ENCODE measurements at places on chromosomes 4 and X.

- DNase-seq: no peak
These were observed 665 bp downstream of the TRPC5OS start for GRCh38 chrX:111876646-111877045.

GRCh38 chr4:1336088-1336491, 10.9 kb upstream of the UVSSA start:
- no peak for DNase-seq

- DNase-seq: no peak
These were observed 114.4 kb downstream of the MSN start for GRCh38 chrX:65781845-65782244.

DNA sequence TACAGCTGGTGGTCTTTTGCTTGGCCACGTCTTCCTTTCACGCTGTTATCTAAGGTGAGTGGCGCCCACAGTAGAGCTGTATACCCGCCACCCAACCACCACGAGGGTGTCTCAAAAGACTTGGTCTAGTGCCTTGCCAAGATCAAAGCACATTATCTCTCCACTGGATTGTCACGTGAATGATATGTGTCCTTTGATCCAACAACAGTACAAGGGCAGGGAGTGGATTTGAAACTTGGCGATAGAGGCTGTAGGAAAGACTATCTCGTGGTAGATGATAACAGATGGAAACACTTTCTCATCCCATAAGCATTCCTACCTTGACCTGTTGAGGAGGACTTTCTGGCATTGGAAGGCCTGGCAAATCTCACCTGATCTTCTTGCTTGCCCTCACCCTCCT, 37.7 kb upstream of the BCLAF3 start:
- no peak for DNase-seq

DNA sequence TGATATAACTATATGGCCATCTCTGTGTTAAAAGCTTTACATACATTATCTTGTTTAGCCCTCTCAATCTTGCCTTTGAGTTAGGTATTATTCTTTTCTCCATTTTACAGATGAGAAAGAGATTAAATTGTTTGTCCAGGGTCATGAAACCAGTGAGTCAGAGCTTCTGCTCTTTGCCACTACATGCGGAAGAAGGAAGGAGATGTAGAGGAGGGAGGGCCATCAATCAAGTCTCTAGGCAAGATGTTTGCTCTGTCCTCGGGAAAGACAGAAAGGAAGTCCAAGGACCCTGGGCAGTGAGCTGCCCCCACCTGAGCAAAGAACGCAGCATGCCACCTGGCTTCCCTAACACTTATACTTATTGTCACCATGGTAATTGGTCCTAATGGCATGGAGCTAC, 133.7 kb upstream of the IL1RAPL2 start:
- no peak for DNase-seq

- no peak for DNase-seq
These were observed 82.4 kb upstream of the HPRT1 start for GRCh38 chrX:134377537-134377936.

GRCh38 chrX:6184900-6185515, 43.7 kb downstream of the NLGN4X start:
- DNase-seq: no peak

DNA sequence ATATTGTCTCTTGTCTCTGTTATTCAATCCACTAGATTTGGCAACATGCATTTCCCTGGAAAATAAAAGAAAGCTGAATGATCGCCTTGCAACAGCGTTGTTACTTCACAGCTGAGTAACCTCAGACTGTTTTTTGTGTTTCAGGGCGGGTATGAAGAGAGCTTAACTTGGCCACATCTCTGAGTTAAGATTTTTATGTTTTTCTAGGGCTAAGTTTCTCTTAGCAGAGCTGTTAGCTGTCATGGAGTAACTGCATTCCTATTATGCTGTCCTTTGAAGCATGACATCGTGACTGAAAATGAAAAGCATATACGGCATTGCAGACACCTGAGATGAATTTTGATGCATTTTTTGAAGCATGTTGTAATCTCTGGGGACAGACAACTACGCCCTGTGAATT, 1798.9 kb downstream of the PCDH7 start:
- no peak for DNase-seq

GRCh38 chrX:42027367-42028000, 104.1 kb upstream of the CASK start:
- no peak for DNase-seq

GRCh38 chr4:147103403-147103946, 157.8 kb upstream of the TTC29 start:
- no peak for DNase-seq

DNA sequence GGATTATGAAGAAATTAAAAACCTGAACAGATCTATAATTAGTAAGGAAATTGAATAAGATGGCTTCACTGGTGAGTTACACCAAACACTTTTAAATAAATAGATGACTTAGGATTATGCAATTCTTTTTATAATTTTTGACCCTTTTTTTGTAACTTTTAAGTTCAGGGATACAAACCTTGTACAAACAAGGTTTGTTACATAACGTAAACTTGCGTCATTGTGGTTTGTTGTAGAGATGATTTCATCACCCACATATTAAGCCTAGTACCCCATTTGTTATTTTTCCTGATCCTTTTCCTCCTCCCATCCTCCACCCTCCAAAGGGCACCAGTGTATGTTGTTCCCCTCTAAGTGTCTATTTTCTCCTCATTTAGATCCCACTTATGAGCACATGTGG, 75.7 kb downstream of the CPEB2 start:
- no peak for DNase-seq

DNA sequence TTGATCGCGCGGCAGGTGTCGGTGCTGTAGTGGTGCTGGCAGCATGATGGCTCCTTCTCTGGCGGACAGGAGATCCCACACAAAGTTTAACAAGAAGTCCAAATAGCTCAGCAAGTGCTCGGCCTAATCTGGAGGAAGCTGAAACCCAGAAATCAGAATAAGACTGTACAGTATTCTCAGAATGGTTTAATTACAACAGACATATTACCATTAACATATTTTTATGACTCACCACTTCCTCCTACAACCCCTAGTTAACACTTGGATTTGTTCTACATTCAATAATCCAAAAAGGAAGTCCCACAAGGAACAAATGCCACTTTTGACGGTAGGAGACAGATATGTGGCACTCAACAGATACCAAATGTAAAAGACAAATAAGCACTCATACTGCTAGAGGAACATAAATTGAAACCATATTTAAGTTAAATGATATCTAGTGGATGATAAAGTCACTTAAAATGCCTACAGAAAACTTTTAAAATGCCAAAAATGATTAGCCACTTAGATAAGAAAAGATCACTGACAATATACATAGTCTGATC, 91.2 kb downstream of the HUWE1 start:
- DNase-seq: no peak

DNA sequence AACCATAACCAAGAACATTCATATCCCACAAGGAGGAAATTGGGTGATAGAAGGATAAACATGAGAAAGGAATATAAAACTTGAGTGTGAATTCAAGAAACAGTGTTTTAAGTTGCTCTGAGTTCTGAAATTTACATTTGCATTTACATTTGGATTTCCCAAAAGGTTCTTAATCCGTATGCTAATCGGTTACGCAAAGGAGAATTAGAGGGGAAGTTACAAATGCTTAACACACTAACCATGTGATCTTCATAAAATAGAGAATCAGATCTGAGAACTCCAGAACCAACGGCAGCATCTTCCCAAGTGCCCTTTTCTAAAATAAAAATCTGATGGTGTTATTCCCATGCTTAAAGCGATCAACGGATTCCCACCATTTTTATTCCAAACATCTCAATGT, 48.0 kb downstream of the PROM1 start:
- no peak for DNase-seq

DNA sequence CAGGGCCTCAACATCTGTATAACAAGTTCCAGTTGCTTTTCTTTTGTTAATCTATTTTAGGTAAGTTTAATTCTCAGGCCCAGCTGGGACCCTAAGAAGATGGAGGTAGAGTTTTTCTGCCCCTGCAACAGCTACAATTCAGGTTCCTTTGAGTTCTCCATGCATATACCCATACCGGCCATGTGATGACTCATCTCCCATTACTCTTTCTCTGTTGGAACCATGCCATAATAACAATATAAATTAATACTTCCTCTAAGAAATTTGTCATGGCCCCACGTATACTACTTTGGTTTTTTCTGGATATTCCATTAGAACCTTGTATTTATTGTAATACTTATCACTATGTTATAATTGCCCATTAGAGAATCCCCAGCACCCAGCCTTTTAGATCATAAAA, 1.3 kb upstream of the INTU start:
- DNase-seq: no peak

Measured in KG1 (cell line).